ENCODE measurements at places on chromosomes 13 and 19. TPM values are rescaled to one million over a fixed set of nuclear protein-coding genes. Genes with fewer than 3 reads are reported as not detected.

DNA sequence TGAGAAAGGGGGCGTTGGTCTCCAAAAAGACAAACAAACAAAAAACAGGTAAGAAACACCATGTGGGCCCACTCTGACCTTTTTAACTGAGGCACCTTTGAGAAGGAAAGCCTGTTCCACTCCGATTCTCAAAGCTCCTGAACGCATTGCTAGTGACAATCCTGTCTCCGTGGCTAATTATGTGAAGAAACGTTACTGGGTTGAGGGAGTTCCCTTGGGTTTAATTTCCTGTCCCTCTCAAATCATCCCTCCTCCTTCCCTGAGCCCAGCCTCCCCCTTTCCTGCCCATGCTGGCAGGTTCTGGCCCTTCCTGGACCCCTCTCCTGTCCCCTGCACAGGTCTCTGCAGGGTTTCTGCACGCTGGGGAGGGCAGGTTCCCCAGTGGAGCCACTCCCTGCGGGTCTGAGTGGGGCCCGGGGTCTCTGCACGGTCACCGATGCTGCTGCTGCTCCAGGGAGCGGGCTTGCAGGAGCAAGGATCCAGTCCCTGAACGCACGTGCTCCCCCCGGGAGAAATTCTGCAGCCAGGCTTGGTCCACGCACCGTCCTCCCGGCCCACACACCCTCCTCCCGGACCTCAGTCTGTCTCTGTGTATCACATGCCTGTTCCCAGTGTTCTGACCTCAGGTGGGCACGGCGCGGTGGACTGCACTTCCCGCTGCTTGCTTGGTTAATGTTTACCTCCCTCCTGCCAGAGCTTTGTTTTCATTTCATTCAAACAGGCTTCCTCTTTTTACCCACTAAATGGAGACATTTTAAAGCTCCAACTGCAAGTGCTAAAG, 76.4 kb upstream of the MCF2L start:
- no peak for DNase-seq

The SIGLEC8 gene
- not detected for polyA plus RNA-seq

The SOHLH2 gene
- 0.05 TPM for polyA plus RNA-seq

GRCh38 chr19:15479391-15480345, at the start of gene PGLYRP2:
Gene PGLYRP2 (minus strand): TSS chr19:15479501. CDS start chr19:15479371, 130 bp downstream.
- no peak for DNase-seq

DNA sequence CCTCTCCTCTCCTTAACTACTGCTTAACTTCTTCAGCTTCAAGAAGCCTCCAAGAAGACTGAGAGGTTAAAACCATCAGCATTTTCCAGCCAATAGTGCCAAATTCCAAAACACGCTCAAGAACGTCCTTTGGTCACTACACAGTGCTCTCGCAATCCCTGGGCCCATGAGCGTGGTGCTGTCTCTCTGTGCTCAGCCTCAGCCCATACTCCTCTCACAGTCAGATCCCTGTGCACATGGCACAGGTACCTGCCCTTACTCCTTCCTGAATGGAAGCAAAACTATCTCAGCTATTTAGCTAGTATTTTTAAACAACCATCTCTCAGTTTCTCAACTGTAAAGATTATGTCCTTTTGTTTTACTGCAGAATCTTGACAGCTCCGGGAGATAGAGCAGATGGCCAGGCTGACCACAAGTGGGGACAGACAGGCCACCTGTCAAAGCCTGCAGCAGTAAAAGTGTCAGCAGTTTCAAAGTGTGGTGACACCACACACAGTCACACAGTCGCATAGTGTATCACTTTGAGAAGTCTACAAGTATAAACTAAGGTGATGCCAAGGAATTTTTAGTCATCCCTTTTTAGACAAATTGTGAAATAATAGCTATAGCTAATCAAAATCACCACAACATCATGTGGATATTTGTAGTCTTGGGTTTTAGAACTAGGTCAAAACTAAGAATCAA, 35.7 kb downstream of the DZIP1 start:
- no peak for DNase-seq

- no peak for DNase-seq
Measured at GRCh38 chr19:1857648-1858326, 5.6 kb downstream of the KLF16 start.

GRCh38 chr13:94020833-94021232, 458.6 kb downstream of the DCT start:
- DNase-seq = no peak

DNA sequence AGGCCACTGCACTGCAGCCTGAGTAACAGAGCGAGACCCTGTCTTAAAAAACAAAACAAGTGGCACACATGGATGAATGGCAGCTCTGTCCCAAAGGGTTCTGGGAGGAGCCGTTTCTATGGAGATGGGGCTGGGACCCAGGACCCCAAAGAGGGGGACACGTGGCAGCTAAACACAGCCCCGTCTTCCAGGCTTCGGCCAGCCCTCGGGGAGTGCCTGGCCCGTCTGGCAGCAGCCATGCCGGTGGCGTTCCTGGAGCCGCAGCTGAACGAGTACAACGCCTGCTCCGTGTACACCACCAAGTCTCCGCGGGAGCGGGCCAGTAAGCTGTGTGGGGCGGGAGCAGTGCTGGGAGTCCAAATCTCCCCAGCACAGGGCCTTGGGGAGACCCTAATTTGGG, 82.4 kb downstream of the RYR1 start:
- DNase-seq = no peak

DNA sequence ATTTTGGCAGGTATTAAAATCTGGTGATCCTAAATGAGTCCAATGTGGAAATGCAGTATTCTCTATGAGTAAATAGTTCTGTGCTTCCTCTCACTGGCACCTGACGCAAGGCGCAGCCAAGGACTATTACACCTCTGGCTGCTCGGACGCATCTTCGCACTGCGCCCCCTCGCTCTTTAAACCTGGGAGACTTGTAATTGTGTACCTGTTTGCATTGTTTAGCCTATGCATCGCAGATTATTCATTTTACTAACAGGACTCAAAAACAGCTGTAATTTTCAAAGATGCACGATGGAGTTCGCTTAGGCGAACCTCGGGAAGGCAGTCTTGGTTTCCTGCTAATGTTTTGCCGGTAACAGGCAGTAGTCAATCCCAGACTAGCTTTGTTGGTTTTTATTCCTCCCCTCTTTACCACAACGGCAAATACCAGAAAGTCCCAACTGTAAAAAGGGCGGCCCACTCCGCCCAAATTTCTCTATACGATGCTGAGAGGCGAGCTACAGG, 113.2 kb downstream of the KCNRG start:
- DNase-seq = no peak

The DOHH gene
- 8.3 TPM for polyA plus RNA-seq

DNA sequence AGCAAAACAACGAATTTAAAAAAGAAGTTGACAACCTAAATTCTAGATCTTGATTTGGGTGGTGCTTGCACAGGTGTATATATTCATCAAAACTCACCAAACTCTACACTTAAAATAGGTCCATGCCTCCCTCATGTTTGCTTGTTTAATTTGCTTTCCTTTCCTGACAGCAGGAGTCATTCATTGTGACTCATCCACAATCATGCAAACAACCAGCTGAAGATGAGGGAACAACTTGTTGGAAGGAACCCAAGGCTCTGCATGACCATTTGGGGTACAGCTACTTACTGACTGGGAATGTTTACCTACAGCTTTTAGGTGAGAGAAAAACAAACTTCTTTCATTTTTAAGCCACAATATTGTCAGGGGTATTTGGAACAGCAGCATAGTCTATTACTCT, 96.6 kb downstream of the RXFP2 start:
- DNase-seq = no peak

The PLD3 gene
- 320 TPM for polyA plus RNA-seq

The LCP1 gene
- 0.06 TPM for polyA plus RNA-seq

The DCT gene
- not detected for polyA plus RNA-seq

The ZNF610 gene
- polyA plus RNA-seq = 1.7 TPM

The SLC25A41 gene
- 0.05 TPM for polyA plus RNA-seq

GRCh38 chr13:42574435-42575311, 721 bp downstream of the TNFSF11 start:
- no peak for DNase-seq

DNA sequence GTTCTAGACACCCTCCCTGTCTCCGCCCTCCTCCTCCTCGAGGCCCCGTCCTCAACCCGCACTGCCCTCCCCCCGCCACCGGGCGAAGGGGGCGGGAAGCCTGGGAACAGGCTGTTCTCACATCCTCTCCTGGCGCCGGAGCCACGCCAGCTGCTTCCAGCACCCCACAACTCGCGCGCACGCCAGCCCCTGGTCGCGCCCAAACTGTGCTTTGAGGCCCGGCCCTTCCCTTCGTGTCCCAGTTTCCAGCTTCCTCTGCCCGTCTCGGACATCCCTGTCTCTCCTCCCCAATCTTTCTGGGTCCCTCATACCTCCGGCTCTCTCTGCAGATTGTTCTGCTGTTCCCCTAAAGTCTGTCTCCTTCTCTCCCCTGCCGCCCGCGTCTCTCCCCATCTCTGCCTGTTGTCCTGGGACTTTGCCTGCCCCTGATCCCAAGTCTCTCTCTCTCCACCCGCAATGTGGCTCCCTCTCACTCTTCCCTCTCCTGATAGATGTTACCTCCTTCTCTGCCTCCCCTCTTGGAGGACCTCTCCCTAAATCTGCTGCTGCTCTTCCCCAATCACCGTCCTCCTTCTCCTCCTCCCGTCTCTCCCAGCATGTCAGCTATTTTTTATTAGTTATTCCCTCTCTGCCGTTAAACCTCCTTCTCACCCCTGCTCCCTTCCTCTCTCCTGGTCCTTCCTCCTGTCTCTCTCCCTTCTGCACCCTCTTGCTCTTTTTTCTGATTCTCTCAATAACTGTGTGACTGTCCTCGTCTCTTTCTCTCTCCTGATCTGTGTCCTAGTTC, 14.2 kb downstream of the DPF1 start:
- no peak for DNase-seq

DNA sequence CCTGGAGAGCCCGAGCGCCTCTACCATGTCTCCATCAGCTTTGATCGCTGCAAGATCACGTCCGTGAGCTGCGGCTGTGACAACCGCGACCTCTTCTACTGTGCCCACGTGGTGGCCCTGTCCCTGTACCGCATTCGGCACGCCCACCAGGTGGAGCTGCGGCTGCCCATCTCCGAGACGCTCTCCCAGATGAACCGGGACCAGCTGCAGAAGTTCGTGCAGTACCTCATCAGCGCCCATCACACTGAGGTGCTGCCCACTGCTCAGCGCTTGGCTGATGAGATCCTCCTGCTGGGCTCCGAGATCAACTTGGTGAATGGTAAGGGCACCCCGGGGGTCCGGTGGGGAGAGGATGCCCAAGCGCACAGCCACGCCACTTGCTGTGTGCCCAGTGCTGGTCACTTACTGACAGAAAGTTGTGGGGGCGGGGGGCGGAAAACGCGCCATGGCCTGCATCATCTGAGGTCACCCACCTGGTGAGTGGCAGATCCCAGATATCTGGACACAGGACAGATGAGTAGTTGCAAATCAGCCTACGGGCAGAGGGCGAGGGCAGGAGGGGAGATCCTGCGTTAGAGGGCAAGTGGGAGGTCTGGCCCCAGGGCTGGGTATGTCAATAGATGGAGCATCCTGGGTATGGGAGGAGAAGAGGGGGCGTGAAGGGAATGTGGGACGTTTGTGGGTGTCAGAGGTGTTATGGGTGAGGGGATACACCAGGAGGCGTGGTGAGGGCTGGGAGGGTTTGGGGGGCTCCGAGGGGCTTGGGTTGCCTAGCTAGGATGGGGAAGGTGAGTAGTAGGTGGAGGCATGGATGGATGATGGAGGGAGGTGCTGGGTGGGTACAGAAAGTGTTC, 9.8 kb downstream of the ZSWIM4 start:
- no peak for DNase-seq

DNA sequence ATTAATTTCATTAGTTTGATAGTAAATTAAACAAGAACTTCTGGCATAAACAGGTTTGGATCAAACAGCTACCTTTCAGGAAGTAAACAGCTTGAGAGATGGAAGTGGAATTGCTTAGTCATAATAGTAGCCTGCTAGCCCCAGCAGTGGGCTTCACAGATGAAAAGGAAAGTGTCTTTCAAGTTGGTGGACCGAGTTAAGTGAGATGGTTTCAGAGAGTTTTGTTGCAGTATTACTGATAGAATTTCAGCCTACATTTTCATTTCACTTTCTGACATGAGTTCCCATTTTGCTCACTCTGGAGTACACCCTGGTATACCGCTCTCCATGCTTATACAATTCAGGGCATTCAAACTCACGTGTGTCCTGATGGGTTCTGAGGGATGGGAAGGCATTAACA, 2.0 kb upstream of the PTOV1 start:
- DNase-seq = no peak
